Fibroblast of skin of right biceps (primary cell): ENCODE measurements at places on chromosomes 5 and 9.

DNA sequence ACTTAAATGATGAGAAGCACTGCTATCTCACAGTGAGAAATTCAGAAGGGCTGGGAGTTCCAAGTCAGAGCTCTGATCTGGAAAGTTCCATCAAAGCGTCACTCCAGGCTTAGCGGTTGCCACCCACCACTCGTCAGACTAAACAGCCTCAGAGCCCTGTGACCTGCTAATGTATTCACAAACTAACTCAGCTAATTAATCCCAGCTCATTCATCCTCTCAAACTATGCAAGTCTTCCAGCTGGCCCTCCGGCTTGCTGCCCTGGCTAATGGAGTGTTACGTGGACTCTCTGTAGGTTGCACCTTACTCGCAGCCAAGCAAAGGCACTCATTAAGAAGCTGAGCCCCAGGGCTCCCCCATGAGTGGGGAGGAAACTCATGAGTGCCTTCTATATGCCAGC lies 82.2 kb upstream of the GABRP start:
- no peak for DNase-seq

DNA sequence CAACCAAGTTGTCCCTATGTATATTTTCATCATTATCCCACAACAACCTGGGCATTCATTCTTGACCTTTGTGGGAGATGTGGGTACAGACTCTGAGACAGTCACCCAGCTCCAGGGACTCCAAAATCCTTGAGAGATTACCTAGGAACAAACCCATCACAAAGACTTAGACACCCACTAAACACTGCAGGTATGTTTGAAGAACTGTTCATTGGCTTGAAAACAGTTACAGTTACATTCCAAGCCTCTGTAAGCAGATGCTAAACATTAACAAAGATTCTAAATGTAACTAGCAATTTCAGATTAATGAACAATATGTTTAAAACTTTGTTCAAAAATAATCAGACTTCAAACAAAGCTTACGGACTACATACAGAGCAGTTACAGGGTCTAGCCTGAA lies 24.7 kb downstream of the DEPDC1B start:
- DNase-seq, result no peak

DNA sequence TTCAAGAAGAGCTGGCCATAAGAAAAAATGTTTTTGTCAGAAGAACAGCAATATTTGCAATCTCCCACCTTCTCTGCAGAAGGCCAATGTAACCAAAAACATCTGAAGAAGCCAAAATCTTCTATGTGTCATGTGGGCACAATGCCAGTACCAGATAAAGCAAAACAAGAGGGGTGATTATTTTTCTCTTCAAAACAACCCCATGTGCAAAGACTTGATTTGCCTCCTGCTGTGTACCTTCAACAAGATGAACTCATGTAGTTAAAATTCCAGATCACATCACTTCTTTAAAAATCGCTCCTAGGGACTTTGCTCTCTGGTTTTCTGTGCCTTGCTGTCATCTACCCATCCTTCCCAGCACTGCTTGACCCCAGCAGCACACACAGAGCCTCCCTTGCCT lies 134.0 kb upstream of the MAP3K1 start:
- DNase-seq, result peak; percentile 82

DNA sequence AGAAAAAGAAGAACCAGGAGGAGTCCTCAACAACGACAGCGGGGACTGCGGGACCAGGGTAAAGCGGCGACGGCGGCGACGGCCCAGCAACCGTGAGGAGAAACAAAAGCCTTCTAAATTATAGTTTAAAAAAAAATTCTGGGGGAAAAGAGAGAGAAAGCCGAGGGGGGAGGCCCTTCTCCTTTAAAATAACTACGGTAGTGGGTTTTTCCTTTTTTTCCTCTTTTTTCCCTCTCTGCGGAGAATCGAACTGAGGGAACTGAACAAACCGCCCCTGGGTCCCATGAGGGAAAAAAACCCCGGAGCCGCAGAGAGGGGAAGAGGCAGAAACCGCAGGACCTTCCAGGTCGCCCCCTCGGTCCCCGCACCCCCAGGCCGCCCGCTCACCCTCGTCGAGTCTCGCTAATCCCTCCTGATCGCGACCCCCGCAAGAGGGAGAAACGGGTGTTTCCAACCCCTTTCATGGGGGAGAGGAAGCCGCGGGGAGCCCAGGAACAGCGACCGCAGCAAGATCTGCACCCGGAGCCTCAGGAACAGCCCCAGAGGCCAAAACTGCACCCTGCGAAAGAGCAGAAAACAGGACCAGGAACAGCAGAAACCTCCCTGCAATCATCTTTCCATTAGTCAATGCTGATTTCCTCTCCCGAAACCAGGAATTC lies 453 bp downstream of the CPEB4 start:
- DNase-seq, result peak; percentile 12

DNA sequence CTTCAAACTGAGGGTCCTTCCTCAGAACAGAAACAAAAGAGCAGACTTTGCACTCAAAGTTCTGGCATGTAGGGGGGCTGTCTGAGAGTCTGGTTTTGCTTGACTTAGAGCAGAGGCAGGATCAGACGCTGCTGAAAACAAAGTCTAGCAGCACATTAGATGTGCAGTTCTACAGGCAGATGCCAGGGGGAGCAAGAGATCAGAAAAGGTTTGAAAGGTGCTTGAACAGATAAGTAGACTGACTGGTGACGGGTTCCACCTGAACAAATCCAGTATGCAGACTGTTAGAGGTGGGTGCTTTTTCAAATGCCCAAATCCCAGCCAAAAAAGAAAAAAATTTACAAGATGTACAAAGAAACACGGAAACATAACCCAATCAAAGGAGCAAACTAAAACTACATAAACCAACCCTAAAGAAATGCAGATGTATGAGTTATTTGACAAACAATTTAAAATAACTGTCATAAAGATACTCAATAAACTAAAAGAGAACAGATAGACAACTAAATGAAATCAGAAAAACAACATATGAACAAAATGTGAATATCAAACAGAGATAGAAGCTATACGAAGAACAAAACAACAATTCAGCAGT lies 194.7 kb upstream of the FREM1 start:
- DNase-seq, result peak; percentile 22

DNA sequence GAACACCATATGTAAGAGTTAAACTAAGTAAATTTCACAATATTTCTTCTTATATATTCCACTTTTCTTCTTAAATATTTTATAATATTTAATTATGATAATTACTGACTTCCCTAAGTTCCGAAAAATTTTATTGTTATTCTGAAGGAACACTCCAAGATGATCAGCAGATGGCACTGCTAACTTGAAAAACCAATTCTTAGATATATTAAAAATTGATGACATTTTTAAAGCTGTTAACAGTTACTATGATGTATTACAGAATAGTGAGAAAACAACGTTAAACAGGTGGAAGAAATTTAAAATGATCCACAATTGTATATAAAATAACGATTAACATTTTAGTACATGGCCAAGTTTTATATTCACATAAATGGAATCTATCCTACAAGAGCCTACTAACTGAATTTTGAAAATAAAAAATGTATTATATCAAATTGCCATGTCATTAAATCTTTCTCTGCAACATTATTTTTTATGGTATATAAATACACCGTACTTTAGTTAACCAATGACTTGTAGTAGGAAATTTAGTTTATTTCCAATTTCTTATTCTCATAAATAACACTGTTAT lies 30.1 kb upstream of the MUSK start:
- DNase-seq, result peak; percentile 41
